Cerebellar nuclear complex (tissue), 1 donor: ENCODE measurements at places on chromosomes 11 and 22.

DNA sequence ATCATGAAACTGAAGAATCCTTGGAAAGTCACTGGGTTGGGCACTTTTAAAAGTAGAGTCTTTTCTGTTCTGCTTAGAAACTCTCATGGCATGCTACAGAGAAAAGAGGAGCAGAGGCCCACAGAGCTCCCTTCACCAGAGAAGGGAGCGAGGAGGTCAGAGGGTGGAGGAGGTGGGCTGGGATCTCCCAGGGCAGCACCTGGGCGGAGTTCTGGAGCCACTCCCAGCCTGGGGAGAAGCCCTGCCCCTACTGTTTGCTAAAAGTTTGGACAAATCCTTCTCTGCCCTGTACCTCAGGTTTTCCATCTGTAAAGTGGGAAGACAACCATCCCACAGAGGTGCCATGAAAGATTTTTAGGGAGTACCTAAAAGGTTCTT, 299.1 kb downstream of the KIRREL3 start:
- no peak for DNase-seq

DNA sequence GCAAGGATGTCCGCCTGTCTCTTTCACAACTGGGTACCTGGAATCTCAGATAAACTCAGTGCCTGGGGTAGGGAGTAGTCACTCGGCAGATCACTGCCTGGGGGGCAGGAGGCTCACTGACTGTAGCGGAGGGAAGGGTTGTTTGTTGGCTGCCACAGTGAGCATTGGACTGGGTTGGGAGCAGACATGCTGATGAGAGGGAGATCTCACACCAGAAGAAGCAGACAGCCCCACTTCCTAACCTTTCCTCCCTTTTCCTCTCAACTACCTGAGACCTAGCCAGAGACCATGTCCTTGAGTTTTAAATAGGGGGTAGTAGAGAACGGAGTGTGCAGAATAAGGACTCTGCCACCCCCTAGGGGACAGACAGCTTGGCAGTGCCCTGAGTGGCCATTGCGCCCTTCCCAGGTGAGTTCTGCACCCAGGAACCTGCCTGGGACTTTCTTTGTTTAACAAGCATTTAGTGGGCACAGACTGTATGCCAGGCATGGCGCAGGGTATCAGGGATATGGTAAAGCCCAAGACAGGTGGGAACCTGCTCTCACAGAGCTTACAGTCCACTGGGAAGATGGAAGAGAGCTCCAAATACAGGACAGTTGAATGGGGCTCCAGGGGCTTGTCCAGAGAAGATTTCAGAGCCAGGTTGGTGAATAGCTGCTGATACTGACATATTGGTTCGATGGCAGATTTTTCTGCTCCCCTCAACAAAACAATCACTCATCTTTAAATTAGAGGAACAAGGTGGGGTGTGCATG, 115.7 kb upstream of the NNMT start:
- DNase-seq: peak; percentile 24

DNA sequence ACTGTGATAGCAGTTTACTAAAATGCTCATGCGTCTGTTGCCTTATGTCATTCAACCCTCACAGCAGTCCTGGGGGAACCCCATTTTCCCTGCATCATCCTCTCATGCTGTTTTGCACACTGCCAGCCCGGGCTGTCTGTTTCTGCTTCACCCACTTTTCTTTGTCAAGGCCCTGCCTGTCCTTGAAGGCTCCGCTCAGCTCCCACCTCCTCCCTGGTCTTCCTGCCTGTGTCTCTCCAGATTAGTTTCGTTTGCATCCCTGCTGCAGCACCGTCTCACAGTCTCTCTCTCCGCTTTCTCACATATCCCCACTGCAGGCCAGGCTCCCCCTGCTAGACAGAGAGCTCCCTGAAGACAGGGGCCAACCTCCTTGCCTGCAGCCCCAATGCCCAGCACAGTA, 29.9 kb downstream of the SERPINH1 start:
- DNase-seq: no peak

GRCh38 chr22:44312766-44313165, at the start of gene SHISAL1:
TSS of gene SHISAL1 (minus strand) at chr22:44312951. CDS start at chr22:44300945, 12,006 bp downstream.
- DNase-seq: no peak

GRCh38 chr11:111982019-111982464, 43.2 kb upstream of the DLAT start:
- peak; percentile 60 for DNase-seq

GRCh38 chr11:28559492-28559891, 451.3 kb downstream of the METTL15 start:
- DNase-seq: no peak
